ENCODE measurements at places on chromosomes 1 and 21.

GRCh38 chr1:157959750-157960149 lies 33.7 kb upstream of the KIRREL1 start:
- no peak for DNase-seq

- DNase-seq, result no peak
Measured at GRCh38 chr1:13825033-13825432, 125.0 kb downstream of the PRDM2 start.

GRCh38 chr21:36381841-36382589 lies 3.2 kb upstream of the CHAF1B start:
- no peak for DNase-seq

- DNase-seq, result no peak
Measured at GRCh38 chr1:11364170-11364569, 91.2 kb downstream of the UBIAD1 start.

DNA sequence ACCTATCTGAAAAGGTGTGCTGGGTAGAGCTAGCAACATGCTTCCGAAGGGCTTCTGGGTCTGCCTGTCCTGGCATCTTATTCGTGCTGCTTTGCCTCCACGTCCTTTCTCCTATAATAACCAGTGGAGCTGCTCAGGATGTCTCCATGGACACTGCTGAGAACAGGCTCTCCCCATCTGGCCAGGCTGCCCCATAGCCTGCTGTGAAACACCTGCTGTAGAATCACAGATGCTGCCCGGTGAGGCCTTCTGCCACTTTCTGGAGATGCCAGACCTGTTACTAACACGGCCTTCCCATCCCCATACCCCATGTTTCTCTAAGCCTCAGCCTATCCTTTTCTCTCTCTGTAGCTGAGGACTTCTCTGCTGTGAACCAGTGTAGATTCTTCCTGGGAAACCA lies 120.5 kb downstream of the IER5 start:
- no peak for DNase-seq

- no peak for DNase-seq
Measured at GRCh38 chr21:46000731-46001641, 19.4 kb downstream of the COL6A1 start.

DNA sequence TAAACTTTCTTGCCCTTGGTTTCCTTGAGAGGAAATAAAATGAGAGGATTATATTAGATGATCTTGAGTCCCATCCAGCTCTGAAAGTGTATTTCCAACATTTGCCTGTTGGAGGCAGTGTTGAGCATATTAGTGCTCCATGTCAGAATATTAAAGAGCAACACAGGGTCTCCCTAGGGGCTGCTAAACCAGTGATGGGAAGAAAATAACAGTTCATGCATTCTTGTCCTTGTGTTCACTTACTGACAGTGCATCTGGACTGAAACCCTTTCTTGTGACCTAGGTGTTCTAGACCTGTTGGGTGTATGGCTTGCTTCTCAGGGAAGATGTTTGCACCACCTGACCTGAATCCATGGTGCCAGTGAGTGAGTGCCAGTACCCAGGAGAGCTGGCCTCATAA lies 124.7 kb upstream of the KIAA0040 start:
- DNase-seq, result no peak
